Activated T-cell treated with anti-CD3 and anti-CD28 coated beads for 24 hours (primary cell): ENCODE measurements at places on chromosomes 6 and 20.
A peak's percentile ranks its signal among the peaks of the same experiment; 100 is the strongest.

DNA sequence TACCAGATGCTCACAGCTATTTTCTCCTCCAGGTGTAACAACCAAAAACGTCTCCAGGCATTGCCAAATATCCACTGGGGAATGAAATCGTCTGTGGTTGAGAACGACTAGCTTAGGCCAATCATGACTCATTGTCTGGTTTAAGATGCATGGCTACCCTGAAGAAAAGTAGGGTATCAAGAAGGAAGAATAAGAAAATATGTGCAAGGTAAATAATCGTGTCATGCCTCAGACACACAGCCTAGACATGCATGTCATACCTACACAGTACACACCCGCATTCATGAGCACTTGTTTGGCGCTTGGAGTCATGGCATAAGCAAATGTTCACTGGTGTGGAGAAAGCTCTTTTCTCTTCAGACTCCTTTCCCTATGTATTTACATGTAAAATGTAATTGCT lies 745.7 kb downstream of the MAFB start:
- no peak for DNase-seq

GRCh38 chr6:91137286-91137685 lies 550.4 kb upstream of the MAP3K7 start:
- no peak for DNase-seq

GRCh38 chr6:130713144-130713543 lies 114.1 kb upstream of the SMLR1 start:
- no peak for DNase-seq

DNA sequence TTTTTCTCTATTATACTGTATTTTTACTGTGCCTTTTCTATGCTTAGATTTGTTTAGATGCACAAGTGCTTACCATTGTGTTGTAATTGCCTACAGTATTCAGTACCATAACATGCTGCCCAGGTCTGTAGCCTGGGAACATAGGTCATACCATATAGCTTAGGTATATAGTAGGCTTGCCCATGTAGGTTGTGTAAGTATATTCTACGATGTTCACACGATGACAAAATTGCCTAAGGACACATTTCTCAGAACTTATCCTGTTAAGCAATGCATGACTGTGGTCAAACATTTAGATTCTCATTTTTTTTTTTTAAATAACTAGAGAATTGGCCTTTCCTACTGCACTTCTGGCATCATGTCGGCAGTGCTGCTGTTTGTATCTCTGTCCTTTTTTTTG lies 253.7 kb upstream of the SUPT3H start:
- no peak for DNase-seq

DNA sequence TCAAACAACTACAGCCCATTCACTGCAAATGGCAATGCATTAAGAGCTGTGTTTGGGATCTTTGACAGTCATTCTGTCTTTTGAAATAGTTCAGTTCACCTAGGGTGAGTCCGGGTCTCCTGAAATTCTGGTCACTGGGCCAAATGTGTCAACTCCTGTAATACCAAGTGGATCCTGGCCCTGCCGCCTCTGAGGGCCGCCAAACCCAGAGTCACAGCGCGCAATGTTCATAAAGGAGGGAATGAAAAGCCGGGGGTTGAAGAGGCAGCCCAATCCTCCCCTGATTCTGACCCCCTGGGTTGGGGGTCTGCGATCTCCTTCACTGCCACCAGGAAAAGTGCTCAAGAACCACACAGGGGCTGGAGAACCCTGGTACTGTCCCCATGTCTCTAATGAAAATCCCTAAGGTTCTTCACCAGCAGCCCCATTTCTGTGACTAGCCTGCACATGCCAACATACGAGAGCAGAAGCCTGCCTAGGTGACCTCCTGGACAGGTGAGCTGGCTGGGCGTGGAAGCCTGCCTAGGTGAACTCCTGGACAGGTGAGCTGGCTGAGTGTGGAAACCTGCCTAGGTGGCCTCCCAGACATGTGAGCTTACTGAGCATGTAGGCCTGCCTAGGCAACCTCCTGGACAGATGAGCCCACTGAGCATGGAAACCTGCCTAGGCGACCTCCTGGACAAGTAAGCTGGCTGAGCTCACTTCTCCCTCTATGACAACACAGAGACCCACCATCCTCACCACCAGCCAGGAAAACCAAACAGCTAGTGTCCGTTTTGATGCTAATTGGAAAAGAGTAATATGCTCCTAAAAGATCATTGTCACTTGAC lies 16.1 kb upstream of the APMAP start:
- DNase-seq, result no peak

- no peak for DNase-seq
These were observed 21.7 kb upstream of the FAM217A start for GRCh38 chr6:4100655-4101054.

GRCh38 chr20:50415516-50416268 lies 94.5 kb upstream of the PTPN1 start:
- no peak for DNase-seq

DNA sequence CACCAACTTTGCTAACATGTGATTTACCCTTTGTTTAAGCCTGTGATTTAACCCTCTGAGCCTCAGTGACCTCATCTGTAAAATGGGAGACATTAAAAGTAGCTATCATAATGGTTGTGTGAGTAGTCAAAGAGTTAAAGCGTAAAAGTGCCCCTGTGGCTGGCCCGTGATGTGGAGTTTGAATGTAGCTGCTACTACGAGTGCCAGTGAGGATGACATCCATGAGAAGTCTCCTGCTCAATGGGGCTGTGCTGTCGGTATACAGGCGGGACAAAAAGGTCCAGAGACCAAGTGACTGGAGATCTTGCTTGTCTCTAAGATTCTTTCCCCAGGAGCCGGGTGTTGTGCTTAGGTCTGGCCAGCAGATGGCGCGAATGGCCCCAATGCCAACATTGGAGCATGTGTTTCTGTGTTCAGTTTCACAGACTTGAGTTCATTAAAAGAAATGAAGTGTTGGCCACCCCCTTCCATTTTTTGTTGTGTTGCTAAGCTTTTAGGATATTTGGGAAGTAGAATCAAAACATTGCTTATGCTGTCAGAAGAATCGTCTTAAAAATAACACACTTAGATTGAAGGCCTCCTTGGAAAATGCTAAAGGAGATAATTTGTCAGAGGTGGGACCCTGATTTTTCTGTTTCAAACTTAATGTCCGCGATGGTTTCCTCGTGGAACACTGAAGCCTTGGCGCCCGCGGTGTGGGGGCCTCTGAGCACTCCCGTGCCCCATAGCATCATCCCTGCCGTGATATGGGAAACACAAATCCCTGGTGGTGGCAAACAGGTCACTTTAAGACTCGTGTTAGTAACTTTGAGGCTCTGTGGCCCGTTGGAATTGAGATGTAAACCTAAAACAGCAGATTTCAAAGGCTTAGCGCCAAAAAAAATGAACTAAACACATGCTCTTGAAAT lies 9.3 kb upstream of the RBM38 start:
- peak; percentile 80 for DNase-seq

DNA sequence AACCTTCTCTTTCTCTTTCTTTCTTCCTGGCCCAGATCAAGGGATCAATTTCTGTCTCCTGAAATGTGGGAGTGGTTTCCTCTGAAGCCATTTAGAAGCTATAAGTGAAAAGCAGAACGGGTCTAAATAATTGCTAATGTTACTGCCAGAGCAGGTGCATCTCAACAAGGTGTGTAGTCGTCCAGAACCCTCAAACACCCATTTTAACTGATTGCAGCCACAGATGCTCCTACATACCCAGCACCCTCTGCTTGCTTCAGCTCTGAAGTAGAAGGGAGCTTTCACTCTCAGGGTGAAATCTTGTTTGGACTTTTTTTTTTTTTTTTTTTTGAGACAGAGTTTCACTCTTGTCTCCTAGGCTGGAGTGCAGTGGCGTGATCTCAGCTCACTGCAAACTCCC lies 592.1 kb upstream of the ARID1B start:
- DNase-seq, result no peak

- no peak for DNase-seq
These were observed 1.6 kb upstream of the QKI start for GRCh38 chr6:163412801-163413344.

DNA sequence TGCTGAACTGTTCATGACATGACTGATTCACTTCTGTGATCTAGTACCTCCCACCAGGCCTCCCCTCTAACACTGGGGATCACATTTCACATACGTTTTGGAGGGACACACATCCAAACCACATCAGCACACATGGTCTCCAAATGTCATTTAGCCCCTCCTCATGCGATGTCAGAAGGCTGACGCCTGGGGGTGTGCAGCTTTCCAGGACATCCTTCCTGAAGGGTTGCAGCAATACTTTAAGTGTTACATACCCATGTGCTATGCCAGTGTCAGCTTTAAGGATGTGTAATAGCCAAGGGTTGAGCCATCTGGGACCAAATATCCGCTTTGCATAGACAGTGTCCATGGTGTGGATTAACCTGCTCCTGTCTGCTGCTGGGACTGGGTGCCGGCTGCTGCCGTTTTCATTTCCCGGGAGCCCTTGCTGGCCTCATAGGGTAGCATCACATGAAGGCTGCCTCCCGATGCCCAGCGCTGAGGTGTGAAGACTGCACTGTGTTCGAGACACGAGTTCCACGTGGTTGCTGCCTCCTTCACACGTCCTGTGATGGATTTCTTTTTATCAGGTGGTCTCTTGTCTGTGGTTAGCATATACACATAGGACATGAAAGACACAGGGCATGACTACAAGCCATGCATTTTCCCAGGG lies 219.0 kb downstream of the THBS2 start:
- no peak for DNase-seq

- no peak for DNase-seq
These were observed 72.2 kb upstream of the GFRAL start for GRCh38 chr6:55255113-55255512.

GRCh38 chr6:157682856-157683481 lies 140.1 kb upstream of the SNX9 start:
- DNase-seq, result no peak

GRCh38 chr20:33944914-33945313 lies 48.8 kb upstream of the RALY start:
- DNase-seq, result no peak

DNA sequence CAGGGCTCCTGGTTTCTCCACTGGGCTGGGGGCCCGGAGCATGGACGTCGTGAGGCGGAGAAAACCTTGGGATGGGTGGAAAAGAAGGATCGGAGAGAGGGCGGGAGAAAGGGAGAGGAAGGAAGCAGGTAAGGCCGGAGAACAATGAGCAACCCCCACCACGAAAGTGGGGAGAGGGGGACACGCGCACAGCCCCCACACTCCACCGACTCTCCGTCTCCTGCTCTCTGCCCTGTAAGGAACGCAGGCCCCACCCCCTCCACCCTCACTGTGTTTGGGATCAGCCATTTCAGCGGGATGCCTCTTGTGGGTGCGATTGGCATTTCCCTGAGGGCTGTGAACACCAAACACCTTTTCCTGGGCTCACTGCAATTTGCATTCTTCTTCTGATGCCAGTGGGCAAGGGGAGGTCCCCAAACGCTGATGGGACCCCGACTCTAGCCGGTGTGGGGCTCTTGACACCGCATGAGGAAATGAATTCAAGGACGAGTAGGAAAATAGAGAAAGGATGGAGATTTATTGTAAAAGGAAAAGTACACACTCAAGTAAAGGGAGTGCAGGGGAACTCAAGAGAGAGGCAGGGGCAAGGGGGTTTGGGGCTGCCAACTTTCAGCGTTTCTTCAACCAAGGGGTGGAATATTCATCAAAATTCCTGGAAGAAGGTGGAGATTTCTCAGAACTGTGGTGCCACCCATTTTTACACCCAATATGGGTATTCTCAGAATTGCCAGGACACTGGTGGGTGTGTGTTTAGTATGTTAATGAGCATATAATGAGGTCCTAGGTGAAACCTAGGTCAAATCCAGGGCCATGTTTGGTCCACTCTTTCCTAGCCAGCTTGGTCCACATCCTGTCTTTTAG lies 13.1 kb upstream of the RAET1L start:
- DNase-seq, result no peak

DNA sequence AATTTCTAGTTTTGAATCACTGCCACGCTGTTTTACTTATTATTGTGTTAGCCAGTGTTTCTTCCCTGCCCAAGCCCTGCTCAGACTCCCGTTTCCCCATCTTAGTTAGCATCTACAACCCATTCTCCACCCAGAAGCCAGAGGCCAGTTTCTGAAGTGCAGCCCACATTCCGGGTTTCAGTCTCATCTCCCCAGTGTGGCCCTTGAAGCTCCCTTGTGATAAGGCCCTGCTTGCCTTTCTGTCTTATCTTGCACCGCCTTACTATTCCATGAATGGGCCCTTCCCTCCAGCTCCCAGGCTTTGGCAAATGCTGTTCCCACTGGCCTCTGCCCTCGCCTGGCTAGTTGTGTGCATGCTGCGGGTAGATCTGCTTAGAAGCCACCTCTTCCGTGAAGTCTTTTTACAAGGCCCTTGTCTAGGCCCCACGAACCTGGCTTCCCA lies 41.1 kb downstream of the TOX2 start:
- DNase-seq, result no peak

- no peak for DNase-seq
These were observed 45.2 kb downstream of the CDC5L start for GRCh38 chr6:44432726-44433125.

DNA sequence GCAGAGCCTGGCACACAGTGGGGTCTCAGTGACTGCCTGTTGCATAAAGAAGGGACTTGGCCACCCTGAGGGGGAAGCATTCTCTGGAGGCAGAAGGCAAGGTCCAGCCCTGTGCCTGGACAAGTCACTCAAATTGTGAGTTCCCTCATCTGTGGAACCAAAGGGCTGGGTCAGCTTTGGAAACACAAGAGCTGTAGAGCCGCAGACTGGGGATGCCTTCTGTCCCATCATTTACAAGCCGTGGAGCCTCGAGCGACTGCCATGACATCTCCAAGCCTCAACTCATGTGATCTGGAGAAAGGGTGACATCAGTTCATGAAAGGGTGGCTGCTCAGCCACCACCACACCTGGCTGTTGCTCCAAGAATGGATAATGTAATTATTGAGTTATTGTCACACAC lies 20.4 kb upstream of the SIRPD start:
- DNase-seq, result no peak

DNA sequence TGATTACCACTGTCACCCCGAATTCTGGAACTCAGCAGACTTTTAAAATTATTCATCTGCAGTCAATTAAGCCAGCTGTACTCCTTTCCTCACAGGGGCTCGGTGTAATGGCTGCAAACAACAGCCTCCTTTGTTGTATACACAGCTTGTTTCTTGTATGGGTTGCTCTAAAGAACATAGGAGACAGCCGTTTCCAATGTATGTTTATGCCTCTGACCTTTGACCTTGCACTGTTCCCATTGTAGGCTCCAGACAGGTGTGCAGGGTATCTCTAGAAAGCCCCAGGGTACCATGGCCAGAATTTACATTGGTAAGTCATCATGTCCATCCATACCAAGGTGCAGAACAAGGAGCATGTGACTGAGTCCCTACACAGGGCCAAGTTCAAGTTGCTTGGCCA lies 11.5 kb upstream of the TENT5A start:
- no peak for DNase-seq
